ENCODE measurements at places on chromosomes 11 and 22.

DNA sequence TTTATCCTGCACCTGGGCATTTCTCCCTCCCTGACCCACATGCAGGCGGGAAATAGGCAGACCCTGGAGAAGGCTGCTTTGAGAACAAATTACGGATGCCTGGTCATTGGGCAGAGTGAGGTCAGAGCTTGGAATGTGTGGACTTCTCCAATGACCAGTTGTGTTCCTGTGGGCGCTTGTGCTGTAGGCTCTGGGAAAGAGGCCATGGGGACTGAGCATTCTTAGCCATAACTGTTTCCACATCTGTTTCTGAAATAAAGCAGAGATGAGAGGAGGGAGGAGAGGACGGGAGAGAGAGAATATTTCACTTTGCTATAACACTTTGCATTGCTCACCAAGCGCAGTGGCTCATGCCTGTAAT, 11.2 kb upstream of the TMEM184B start:
- DNase-seq, result no peak

DNA sequence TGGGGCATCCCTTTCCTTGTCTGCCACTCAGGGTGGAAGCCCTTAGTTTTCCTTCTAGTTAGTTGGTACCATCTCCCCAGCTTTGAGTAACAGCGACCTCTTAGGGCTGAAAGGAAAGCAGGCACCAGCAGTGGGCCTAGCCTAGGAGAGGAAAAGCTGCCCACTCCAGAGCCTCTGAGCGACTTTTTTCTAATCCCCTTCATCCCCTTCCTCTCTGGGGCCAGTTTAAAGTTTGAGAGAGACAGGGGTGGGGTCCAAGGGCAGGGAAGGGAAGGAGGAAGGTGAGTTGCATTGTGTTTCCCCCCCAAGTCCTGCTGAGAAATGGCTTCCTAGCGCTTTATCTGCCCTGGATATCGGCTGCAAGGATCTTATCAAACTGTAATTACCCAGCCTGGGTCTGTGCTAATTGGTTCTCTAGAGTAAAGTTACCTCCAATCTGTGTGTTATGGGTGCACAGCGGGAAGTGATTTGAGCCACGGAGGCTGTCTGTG, 573.9 kb upstream of the CADM1 start:
- DNase-seq, result no peak

GRCh38 chr11:22512457-22512856, 113.2 kb downstream of the FANCF start:
- DNase-seq, result no peak

DNA sequence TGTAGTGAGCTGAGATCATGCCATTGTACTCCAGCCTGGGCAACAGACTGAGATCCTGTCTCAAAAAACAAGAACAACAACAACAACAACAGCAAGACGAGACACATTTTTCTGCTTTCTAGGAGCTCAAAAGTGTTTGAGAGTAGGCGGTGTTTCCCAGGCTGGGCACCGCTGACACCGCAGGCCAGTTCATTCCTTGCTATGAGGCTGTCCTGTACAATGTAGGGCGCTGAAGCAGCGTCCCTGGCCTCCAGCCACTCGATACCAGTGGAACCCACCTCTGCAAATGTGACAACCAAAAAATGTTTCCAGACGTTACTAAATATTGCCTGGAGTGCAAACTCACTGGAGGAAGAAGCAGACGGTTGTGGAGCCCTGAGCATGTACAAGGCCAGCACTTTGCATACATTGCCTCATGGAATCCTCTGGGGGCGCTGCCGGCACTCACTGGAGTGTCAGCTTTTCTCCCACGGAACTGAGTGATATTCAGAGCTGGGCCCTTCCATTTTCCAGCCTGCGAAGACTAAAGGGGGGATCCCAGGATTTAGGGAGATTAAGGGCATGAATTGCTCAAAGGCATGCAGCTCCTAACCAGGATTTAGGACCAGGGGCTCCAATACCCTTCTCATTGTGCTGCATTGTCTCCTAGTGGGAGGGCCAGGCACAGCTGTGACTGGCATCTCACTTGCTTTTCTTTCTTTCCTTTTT, 5.8 kb upstream of the MIEF1 start:
- peak; percentile 56 for DNase-seq

GRCh38 chr11:124578761-124579160, 9.0 kb downstream of the OR8A1 start:
- no peak for DNase-seq

- DNase-seq, result no peak
These were observed 116.7 kb upstream of the KIRREL3 start for GRCh38 chr11:127117231-127117739.

DNA sequence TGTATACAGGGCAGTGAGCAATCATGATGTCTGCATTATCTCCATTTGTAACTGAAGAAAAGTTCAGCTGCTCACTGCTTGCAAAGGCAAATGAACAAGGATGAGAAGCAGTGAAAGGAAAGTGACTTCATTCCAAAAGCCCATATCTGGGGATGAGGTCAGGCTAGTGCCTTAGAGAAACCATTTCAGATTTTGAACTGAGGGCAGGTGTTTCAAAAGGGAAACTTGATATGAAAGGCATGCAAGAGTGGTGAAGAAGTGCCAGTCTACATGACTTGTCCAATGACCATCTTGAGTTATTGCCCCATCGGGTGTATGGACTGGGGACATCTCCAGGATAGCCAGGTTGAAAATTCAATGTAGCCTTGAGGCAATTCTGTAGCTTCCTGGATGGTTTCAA, 7.3 kb upstream of the APOL4 start:
- no peak for DNase-seq

DNA sequence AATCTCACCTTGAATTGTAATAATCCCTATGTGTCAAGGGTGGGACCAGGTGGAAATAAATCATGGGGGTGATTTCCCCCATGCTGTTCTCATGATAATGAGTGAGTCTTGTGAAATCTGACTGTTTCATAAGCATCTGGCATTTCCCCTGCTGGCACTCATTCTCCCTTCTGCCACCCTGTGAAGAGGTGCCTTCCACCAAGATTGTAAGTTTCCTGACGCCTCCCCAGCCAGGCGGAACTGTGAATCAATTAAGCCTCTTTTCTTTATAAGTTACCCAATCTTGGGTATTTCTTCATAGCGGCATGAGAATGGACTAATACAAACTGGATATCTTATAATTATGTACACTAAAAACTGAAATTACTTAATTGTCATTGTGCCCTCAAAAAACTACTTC, 189.2 kb upstream of the API5 start:
- no peak for DNase-seq

DNA sequence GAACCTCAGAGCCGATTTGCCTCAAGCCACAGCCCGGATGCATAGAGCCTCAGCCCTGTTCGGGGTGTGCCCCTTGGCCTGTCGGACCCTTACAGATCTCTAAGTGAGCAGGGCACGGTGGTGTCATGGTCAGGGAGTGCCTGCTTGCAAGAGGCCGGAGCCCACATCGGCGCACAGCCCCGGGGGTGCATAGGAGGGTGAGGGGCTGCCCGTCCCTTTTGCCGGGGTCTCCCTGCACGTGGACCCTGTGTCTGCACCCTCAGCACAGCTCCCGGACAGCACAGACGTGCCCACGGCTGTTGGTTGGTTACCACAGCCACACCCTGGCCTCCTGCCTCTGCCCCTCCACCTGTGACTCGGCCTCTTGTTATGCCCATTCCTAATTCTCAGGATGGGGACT, 6.5 kb downstream of the RAB36 start:
- DNase-seq, result no peak

GRCh38 chr11:116500026-116500946, 272.5 kb downstream of the BUD13 start:
- DNase-seq, result no peak

- no peak for DNase-seq
These were observed 46.1 kb downstream of the GDPD5 start for GRCh38 chr11:75479597-75480145.

GRCh38 chr11:14007566-14007965, 45.0 kb downstream of the SPON1 start:
- no peak for DNase-seq

- DNase-seq, result peak; percentile 24
These were observed 3.1 kb downstream of the ENDOD1 start for GRCh38 chr11:95092549-95093324.

GRCh38 chr11:28900427-28900826, 792.2 kb downstream of the METTL15 start:
- no peak for DNase-seq

GRCh38 chr11:2148595-2148994, 9.4 kb upstream of the IGF2 start:
- no peak for DNase-seq

- DNase-seq, result peak; percentile 58
These were observed 10.7 kb downstream of the OLFML1 start for GRCh38 chr11:7495882-7496551.

DNA sequence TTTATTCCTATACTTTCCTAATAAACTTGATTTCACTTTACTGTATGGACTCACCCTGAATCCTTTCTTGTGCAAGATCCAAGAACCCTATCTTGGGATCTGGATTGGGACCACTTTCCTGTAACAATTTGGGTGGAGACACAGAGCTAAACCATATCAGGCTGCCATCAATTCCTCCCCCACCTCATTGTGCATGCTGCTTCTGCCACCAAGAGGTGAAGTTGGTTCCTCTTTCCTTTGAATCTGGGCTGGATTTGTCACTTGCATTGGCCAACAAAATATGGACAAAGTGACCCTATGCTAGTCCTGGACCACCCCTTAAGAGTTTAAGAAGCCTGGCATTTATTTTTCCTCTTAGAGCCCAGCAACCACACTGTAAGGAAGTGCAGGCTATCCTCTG, 39.4 kb upstream of the CEP295 start:
- no peak for DNase-seq

DNA sequence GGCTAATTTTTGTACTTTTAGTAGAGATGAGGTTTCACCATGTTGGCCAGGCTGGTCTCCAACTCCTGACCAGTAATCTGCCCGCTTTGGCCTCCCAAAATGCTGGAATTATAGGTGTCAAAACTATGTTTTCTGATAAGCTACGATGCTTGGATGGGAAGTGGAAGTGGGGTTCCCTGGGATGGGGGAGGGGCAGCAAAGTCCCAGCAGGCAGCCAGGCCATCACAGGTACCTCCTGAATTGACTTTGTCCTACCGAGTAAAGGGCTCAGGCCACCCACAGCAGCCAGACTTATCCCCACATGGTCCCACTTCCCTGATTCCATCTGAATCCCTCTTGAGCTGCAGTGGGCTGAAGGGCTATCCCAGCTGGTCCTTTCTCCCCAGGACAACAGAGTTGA, 6.9 kb downstream of the FTH1 start:
- DNase-seq, result no peak

GRCh38 chr11:91730057-91730456, 494.6 kb upstream of the FAT3 start:
- DNase-seq, result no peak

Measured in CD4-positive, alpha-beta T cell treated with Interleukin-1 beta for 1 hour (primary cell).